Cerebellar nuclear complex (tissue), 1 donor: ENCODE measurements at places on chromosomes 1 and 21.

DNA sequence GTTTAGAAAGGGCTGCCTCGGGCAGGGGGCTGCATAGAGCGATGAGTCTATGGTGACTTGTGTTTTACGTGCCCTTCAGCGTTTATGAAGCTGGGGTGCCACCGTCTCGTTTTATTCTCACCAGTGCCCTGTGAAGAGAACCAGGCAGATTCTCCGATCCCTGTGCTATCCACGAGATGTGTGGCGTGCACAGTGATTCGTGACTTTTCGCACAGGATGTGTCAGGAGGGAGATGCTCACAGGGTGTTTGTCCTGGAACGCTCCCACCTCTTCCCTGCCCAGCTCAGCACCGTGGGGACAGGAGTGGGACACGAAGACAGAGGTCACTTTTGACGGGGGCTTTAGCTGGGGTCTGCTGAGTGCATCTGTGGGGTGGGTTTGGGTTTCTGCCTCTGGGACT is 54.9 kb upstream of the AJAP1 start:
- DNase-seq: no peak

DNA sequence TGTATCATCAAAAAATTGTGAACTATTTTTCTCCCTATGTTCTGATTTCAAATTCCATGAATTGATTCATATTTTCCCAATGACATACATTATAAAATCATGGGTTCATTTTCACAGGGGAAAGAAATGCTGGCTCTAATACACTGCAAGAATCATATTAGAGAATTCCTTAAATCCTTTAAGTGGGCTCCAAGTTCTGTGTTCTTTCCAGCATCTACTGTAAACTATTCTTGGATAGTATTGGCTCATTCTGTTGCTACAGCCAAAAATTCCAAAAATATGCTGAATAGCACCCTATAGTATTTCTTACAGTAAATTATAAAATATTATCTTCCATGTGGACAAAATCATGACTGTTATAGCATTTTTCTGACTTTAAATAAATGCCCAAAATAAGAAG is 19.0 kb upstream of the C1orf105 start:
- DNase-seq: no peak

DNA sequence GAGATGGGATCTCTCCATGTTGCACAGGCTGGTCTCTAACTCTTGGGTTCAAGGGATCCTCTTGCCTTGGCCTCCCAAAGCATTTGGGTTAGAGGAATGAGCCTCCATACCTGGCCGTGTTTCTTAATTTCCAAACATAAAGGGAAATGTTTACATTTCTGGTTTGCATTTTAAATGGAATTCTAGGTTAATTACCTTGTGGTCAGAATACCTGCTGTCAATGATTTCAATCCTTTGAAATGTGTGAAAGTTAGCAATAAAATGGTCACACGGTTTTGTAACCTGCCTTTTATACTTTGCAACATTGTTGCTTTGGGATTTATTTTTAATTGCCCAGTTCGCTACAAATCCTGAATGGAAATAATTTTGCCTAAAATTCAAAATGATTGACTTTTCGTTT is 26.3 kb downstream of the AGMAT start:
- no peak for DNase-seq

- DNase-seq: no peak
These were observed 167.7 kb downstream of the RUNX1 start for GRCh38 chr21:34881421-34881820.

GRCh38 chr21:25406887-25407579 is 200.2 kb downstream of the MRPL39 start:
- DNase-seq: no peak

DNA sequence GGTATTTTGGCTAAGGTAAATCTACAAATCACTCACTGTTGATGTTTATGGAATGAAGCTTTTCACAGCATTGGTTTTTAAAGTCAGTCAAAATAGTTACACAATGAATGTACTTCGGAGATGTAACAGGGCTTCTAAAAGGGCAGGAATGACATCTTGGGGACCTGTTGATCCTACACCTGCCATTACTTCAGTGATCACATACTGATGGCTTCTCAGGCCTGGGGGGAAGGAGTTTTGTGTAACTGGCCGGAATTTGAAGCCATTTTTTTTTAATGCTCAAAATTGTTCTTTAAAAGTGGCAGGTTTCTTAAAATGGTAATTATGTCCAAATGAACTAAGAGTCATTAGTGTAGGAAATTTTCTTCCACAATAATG is 11.2 kb downstream of the RPL5 start:
- DNase-seq: no peak

- no peak for DNase-seq
These were observed 11.0 kb downstream of the DLGAP3 start for GRCh38 chr1:34918386-34918976.

DNA sequence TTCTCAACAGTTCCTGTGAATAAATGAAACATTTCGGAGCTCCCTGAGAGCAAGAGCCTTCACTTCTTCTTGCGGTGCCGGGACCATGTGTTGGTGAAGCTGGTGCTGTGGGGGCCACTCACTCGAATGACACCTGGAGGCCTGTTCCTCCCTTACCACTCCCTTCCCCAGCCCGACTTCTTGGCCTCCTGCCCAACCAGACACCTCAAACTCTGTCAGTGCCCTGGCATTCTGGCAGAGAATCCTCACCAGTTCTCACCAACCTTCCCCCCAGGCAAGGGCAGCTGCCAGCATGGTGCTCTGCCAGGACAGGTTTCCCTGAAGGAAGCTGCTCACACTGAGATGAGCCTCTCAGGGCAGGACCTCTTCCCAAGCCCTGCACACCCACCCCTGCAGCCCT is 68.3 kb downstream of the MPZL1 start:
- DNase-seq: no peak

GRCh38 chr1:22247527-22248245 is 104.8 kb upstream of the WNT4 start:
- DNase-seq: no peak

DNA sequence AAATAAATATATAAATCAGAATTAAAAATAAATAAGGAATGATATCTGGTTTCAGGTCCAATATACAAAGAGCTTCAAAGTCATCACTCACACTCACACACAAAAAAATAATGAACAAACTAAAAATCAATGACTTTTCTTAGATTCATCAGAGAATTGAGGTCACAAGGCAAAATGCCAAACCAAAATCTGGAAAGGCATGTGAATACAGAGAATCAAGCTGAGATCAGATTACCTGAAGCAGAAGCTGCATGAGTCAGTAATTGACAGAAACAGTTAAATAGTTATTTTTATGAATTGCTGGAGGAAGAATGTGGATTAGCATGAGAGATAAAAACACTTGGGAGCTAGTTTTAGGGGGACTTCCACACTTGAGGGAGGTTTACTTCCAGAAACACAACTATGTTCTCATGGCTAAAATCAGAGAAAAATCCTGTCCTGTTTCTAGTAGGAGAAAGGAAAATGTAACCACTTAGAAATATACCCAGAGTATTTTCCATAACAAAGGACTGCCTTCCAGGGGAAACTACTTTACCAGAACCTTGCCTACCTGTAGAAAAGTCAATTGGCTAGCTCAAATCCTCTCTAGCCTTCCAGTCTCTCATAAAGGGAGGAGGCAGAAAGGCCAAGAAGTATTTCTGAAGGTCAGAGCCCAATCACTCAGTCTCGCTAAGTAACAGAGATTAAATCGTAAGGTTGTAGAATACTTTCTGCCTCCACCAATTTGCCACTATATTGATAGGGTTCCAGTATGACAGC is 536.6 kb upstream of the NR5A2 start:
- no peak for DNase-seq

GRCh38 chr1:184878002-184878401 is 96.3 kb downstream of the NIBAN1 start:
- DNase-seq: no peak

DNA sequence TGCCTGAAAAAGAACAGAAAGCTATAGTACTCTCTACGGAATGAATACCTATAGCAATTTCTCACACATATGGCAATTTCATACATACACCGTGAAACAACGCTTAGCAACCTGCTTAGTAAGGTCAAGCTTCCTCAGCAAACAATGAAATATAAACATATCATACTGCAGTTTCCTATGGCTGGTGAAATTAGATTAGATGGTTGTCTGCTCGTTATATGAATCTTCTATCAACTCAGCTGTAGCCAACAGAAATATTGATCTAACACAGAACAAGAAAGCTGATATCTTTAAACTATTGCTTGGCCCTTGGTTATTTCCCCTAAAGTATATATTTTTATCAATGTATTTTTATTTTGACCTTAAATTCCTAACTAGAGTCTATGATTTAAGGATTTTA is 187.8 kb downstream of the SLC44A5 start:
- no peak for DNase-seq

DNA sequence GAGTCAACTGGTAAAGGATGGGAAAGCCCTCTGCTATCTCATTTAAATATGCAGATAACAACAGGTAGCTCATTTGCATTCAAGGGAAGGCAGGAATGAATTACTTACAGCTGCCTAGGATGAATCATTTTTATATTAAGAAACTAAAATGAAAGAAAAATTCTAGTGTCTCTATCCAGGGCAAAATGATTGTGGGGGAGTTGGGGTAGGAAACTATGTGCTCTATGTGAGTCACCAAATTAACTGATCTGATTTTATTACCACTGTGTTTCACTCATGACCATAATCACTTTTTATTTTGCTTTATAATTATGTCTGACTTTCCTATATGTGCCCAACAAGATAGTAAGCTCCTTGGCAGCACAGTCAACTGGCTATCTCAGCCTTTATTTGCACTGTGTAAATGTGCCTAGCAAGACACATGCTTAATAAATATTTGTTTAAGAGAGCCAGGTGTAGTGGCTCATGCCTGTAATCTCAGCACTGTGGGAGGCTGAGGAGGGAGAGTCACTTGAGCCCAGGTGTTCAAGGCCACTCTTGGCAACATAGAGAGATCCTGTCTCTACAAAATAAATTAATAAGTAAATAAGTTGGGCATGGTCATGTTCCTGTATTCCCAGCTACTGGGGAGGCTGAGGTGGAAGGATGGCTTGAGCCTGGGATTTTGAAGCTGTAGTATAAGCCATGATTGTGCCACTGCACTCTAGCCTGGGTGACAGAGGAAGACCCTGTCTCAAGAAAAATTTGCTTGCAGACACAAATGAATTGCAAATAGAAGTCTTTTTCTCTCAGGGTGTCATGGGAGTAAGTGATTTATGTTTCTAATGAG is 84.1 kb downstream of the SPAG17 start:
- DNase-seq: no peak

- no peak for DNase-seq
These were observed 17.1 kb upstream of the ZBTB21 start for GRCh38 chr21:42027085-42027821.

DNA sequence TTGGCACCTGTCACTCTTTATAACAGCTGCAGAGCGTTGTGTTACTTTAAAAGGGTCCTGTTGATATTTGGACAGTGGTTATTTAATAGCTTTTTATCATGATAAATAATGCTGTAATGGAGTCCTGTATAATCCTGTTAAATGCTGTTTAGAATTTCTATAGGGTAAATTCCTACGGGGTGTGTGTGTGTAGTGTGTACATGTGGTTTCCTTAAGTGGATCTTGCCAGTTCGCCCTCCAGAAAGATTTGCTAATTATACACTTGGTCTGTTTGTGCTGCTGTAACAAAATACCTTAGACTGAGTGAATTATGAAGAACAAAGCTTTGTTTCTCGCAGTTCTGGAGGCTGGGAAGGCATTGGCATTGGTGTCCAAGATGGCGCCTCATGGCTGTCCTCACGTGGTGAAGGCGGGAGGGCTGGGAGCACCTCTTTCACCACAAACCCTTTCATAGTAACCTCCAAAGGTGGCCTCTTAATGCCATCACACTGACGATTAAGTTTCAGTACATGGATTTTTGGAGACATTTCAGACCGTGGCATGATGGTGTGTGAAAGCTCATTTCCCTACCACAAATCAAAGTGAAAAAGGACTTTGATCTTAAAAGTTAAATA is 11.2 kb downstream of the PRMT2 start:
- DNase-seq: no peak

- no peak for DNase-seq
These were observed 61.8 kb upstream of the TTLL7 start for GRCh38 chr1:84060781-84061180.

- DNase-seq: no peak
These were observed 156.0 kb downstream of the TGFB2 start for GRCh38 chr1:218501161-218501560.

DNA sequence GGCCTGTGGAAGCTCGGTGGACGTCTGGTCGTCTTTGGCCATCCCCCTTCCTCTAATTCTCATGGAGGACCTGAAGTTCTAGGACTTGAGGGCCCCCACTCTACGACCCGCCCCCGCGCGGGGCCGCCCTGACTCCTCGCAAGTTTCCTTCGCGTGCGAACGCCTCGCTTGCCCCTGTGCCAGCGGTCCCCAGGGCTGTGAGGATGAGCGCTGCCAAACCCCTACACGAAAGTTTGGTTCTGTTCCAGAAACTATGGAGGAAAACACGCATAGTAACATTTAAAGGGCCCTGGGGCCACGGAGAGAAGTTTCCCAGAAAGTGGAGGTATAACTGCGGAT is 304 bp upstream of the GNG12 start:
- no peak for DNase-seq

DNA sequence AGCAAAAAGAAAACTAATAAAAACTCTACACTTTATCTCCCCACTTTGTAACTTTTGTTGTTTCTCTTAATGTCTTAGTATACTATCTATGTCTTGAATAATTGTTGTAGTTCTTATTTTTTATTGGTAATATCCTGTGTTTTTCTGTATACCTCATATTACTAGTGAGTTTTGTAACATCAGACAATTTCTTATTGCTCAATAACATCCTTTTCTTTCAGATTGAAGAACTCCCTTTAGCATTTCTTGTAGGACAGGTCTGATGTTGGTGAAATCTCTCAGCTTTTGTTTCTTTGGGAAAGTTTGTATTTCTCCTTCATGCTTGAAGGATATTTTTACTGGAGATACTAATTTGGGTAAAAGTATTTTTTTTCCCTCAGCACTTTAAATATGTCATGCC is 79.8 kb upstream of the LRRC8B start:
- DNase-seq: no peak
